ENCODE measurements at places on chromosomes 6 and 20.

DNA sequence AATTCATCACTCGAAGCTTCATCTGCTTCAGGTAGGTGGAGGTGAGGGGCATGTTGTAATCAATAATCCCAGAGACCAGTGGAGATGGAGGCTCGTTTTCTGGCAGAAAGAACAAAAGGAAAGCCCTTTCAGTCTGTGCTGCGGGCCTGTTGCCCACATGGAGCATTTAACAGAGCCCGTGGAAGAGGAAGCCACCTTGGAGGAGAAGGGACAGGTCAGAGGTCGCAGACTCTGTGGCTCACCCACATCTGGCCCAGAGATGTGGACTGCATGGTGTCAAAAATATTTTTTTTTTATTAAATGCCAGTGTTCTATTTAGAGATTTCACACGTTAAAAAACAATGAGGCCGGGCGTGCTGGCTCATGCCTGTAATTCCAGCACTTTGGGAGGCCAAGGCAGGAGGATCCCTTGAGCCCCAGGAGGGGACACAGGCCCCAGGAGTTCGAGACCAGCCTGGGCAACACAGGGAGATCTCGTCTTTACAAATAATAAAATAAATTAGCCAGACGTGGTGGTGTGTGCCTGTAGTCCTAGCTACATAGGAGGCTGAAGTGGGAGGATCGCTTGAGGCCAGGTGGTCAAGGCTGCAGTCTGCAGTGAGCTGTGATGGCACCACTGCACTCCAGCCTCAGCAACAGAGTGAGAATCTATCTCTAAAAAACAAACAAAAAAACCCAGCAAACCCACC, 73.6 kb downstream of the NOL4L start:
- DNase-seq, result no peak

GRCh38 chr6:87971605-87972262, 75.9 kb upstream of the SPACA1 start:
- DNase-seq, result no peak

GRCh38 chr20:43379239-43379917, 78.3 kb upstream of the SRSF6 start:
- peak; percentile 96 for DNase-seq

GRCh38 chr6:40912158-40912946, 126.7 kb downstream of the UNC5CL start:
- no peak for DNase-seq

- DNase-seq, result no peak
These were observed at the start of gene LIME1 for GRCh38 chr20:63735859-63736718. Gene LIME1 (plus strand): TSS chr20:63736664. CDS start chr20:63737550, 886 bp downstream.

GRCh38 chr6:104702126-104702841, 157.4 kb downstream of the HACE1 start:
- no peak for DNase-seq

DNA sequence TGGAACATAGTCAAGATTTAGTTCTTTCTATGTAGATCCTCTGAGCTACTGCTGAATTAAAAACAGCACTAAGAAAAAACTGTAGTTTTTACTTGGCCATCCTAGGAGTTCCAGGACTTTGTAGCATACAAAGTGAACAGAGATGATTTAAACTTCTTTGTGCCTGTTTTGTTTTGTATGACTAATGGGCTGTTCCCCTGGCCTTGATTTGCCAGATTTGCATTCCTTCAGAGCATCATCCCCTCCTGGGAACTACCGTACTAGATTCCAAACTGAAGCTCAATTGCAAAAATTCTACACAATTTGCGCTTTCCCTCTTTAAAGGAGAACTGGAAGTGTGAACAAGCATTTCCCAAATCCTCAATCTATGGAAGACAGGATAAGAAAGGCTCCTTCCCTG, 23.1 kb downstream of the ACOT13 start:
- no peak for DNase-seq

- DNase-seq, result peak; percentile 56
These were observed 86.8 kb downstream of the PPP1R14C start for GRCh38 chr6:150229436-150230163.

GRCh38 chr20:57600320-57601210, 19.7 kb downstream of the ZBP1 start:
- DNase-seq, result no peak

DNA sequence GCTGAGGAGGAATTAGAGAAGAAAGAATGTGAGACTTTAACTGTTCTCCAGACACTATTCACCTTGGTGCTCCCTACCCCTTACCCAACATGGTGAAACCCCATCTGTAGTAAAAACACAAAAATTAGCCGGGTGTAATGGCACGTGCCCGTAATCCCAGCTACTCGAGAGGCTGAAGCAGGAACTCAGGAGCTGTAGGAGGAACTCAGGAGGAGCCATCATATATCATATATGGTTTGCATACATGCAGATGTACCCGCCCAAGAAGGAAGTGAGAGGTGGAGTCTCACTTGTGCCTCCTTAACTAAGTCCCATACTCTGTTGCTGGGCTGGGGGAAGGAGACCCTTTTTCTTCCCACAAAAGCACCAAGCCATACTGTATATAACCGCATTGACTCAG, 35.5 kb upstream of the ME1 start:
- DNase-seq, result no peak

- no peak for DNase-seq
These were observed 63.0 kb downstream of the HIVEP1 start for GRCh38 chr6:12075067-12075563.

DNA sequence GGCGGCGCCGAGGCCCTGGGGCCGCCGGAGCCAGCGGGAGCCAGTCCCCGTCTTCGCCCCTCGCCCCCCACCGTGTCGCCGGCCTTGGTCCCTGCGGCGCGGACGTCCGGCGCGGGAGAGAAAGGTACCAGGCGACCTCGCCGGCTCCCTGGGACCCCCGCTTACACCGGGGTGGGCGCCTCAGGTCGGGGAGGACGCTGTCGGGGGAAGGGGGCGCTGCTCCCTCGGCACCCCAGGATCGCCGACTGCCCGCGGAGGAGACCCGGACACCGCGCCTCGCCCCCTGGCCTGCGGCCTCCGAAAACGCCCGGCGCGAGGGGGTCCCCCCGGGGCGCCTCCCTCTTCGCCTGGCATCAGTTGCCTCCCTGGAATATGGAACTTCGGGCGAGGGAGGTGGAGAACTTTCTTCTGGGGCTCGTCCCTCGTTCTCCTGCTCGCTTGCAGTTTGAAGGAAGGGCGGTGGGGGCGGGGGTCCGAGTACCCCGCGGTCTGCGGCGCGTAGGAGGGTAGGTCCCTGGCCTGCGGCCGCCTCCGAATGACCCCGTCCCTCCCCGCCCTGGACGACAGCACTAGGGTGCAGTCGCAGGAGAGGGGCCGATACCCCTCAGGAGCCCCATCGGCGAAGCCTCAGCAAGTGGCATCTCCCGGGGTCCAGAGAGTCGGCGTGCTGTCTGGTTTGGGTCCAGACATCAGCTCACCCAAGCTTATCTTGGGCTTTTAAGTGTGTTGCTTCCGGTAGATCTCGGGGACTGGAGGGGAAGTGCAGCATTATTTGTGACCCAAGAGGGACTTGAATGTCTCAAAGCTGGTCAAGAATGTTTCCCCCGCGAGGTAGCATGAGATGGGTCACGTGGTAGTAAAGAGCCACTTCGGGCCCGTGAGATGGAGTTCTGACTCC, 549 bp downstream of the ANKRD6 start:
- no peak for DNase-seq

DNA sequence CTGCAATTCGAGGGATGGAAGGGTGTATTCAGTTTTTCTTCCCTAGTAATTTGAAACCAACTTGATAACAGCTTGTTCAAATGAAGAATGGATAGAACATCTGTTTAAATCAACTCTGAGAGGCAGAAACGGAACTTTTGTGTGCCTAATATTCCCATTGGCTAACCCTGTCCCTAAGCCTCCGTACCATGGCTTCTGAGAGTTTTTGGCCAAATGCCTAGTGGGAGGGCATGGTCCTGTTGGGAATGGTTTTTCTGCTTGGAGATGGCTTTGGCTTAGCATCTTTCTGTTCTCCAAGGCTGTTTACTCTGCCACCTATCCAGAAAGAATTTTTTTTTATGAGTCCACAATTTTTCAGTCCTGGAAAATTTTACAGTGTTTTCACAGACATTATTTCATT, 126.7 kb upstream of the MLIP start:
- DNase-seq, result no peak

- DNase-seq, result no peak
These were observed 48.4 kb downstream of the CEP43 start for GRCh38 chr6:167047554-167047953.

DNA sequence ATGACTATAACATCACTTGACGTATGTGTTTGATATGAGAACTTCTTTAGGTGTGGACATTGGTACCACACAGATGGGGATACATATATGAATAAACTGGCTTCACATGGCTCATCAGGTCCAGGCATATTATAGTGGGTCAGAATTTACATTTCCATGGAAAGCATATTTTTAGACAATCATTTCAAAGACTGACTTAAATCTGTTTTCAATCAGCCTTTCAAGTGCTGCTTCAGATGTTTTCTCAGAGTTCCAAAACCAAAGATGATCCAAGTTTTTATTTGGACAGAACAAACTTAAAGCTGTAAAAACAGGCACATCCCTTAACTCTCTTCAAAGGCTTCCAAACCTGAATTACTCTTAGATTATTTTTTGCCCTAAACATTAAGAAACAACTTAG, 88.1 kb downstream of the PRSS35 start:
- no peak for DNase-seq

DNA sequence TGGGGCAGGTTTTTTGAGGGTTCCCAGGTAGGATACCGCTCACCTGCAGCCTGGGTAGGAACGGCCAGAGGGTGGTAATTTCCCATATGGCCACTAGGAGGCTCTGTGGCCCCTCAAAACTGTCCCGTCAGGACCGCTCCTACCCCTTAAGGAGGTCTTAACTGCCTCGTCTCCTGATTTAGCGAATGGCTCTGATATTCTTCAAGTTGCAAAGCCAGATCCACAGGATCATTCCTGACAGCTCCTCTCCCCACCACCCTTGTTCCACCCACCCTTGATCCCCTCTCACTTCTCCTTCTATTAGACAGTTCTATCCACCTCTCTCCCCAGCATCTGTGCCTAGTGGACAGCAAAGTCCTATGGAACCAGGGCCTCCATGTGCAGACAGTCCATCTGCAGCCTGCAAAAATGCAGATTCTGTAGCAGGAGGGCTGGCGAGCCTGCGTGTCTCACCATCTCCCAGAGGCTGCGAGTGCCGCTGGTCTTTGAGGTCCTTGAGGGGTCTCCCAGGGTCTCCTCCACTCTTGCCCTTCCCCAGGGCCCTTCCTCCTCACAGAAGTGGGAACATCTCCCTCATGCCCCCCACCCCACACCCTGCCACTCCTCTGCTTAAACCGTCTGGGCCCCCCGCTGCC, 34.3 kb upstream of the ZBP1 start:
- DNase-seq, result peak; percentile 55

- peak; percentile 34 for DNase-seq
These were observed 149.0 kb upstream of the SGK1 start for GRCh38 chr6:134466771-134467525.

GRCh38 chr20:60806354-60806753, 445.7 kb upstream of the CDH4 start:
- DNase-seq, result no peak

GRCh38 chr20:45538209-45538799, 978 bp downstream of the WFDC6 start:
- DNase-seq, result no peak

- peak; percentile 16 for DNase-seq
These were observed 4.7 kb downstream of the UBE2J1 start for GRCh38 chr6:89347825-89348224.

- DNase-seq, result peak; percentile 31
These were observed 18.3 kb downstream of the SLC16A10 start for GRCh38 chr6:111105578-111105977.

- peak; percentile 82 for DNase-seq
These were observed 14.7 kb downstream of the DSE start for GRCh38 chr6:116385459-116385802.

- DNase-seq, result no peak
These were observed 52.3 kb downstream of the TSPYL4 start for GRCh38 chr6:116201538-116201937.

GRCh38 chr6:105622226-105622625, 219.3 kb upstream of the PREP start:
- no peak for DNase-seq

GRCh38 chr6:74631564-74631963, 574.3 kb downstream of the COL12A1 start:
- peak; percentile 25 for DNase-seq

GRCh38 chr20:12914804-12915203, 94.0 kb upstream of the SPTLC3 start:
- no peak for DNase-seq

DNA sequence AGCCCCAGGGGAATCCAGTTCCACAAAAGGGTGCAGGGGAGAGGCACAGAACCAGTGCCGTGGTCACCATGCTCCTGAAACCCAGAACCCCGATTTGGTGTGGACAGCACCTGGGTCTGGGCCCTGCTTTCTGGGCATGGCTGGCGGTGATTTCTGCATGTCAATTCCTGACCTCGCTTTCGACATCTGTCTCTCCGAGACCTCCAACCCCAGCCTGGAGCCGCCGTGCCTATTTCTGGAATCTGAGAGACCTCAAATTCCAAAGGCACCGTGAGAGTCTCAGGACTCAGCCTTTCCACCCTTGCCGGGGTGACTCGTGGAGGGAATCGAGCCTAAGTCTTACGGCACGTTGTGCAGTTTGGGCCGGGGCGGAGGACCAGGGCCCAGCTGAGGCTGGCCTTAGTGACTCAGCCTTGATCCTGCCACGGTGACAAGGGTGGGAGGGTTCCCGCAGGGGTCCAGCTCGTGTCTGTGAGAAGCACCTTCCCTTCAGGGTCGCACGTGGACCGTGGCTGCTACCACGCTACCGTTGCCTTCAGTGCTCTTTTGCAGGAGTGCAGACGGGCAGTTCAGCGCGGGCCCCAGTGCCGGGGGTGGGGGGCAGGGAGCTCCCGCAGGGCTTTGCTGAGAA, 133.7 kb downstream of the PXDC1 start:
- no peak for DNase-seq

- DNase-seq, result no peak
These were observed 9.2 kb upstream of the PREX1 start for GRCh38 chr20:48837014-48837413.

GRCh38 chr20:41276317-41276751, 41.2 kb downstream of the ZHX3 start:
- DNase-seq, result no peak

DNA sequence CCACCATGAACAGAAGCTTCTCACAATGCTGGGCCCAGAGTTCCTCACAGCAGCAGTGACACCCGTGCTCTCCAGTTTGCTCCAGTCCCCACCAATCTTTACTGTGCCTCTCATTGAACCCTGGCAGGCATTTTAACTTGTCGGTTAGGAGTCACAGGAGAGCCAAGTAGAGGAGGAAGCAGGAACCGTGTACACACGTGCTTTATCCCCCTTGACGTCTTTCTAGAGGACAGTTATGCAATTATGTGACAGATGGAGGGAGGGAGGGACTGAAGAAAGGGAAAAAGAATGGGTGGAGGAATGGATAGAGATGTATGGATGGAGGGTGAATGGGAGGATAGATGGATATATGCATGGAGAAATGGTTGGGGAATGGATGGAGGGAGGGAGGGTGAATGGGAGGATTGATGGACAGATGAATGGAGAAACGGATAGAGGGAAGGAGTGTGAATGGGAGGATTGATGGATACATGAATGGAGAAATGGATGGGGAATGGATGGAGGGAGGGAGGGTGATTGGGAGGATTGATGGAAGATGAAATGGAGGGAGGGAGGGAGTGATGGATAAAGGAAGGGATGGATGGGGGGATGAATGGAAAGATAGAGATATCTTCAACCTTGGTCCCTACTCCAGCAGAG, 26.0 kb downstream of the RBM38 start:
- DNase-seq, result no peak

GRCh38 chr20:10558635-10559187, 115.1 kb downstream of the JAG1 start:
- peak; percentile 99 for DNase-seq

GRCh38 chr6:122285292-122285913, 114.0 kb upstream of the HSF2 start:
- no peak for DNase-seq
